Foreskin keratinocyte (primary cell): ENCODE measurements at places on chromosomes 2 and 18.

GRCh38 chr2:45182667-45183295 is 173.5 kb upstream of the SIX2 start:
- peak; percentile 22 for DNase-seq

- DNase-seq, result no peak
These were observed 62.2 kb downstream of the RPL37A start for GRCh38 chr2:216560838-216561270.

DNA sequence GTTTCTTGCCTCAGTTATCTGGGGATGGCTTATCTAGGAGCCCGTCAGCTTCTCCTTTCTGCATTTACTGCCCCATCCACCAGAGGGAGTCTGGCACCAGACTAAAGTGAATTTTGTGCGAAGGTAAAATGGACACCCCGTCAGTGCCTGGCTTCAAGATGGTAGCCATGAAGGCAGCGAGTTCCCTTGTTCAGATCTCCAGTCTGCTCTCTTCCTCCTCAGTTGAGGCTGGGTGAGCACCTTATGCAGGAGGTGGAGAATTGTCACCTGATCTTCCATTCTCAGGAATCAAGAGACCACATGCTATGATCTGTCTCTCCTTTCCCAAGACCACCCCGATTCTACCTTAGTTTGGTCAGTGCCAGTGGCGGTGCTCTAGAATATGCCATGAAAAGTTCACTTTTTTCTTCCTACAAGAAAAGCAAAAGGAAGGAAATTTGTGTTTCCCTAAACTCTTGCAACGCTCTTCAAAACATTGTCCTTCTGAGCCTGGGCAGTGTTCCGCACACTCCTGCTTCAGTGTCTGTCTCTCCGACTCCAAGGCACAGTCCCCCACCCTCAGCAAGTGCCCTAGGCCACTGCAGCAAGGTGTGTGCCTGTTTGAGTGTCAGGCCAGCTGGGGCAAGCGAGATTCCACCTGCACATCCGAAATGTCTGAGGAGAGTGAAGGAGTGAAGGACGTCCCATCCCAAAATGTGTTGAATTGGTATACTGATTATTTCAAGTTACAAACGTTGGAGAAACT is 168.6 kb downstream of the SS18 start:
- DNase-seq, result no peak

- DNase-seq, result no peak
These were observed 68.7 kb upstream of the LYPD6 start for GRCh38 chr2:149261692-149262091.

DNA sequence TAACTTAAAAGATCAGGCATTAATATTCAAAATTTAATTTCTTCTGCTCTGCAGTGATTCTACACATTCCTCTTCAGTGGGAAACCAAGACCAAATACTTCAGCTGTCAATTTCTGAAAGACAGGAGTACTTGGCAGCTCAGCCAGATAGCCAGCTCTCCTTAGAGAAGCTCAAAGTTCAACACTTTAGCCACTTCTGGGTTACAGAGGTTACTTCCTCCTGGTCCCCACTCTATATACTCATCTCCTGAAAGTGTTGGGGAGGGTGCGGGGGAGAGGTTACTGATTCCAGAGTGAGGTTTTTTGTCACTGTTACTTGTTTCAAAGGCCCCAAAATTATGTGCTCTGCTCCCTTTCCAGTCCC is 4.1 kb downstream of the CYTIP start:
- DNase-seq, result no peak

DNA sequence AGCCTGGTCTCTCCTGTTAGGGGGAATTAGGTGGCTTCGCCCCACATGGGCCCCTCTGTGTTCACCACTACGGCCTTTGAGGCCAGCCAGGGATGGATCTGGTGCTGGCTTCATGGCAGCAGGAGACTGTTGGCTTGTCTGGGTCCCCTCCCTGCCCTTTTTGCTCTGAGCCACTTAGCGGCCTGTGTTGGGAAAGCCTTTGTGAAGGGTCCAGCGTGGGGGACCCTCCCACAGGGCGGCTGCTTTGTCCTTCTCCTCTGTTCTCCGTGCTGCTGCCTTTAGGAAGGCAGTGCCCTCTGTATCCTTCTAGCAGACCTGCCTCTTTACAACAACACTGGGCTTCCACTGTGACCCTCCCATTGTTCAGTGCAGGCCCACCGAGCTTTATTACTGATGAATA is 118.4 kb downstream of the TSN start:
- no peak for DNase-seq

DNA sequence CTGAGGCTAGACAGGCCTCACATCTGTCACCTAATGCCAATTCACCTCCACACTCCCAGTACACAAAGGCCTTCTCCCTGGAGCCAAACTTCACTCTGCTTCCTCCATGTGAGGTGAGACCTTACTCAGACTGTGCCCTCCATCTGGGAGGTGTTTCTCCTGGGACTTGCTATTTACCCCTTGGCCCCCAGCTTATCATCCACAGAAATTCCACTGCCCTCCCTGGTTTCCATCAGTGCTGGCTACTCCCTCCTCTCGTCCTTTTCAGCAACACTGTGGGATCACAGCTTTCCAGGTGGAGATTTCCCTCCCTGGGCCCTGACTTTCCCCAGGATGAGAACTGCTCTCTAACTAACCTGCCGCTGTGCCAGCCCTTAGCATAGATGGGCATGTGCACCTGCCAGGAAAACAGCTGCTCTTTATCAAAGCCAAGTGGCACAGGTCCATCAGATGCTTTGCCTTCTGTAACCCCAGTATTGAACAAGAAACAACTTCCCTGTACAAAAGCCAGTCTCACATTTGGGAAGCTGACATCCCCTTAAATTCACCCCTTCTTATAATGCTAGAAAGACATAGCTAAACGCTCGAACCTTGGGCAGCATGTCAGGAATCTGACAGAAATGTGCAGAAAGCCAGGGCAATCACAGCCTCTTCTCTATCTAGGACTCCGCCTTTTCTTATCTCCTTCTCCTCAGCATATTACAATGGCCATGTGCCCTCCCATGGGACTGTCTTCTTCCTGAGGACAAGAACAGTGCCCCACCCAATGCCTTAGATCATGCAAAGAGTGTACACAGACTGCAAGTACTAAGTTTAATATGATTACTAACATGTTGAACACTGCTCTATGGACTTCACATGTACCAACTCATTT is 535.5 kb upstream of the ID2 start:
- no peak for DNase-seq

DNA sequence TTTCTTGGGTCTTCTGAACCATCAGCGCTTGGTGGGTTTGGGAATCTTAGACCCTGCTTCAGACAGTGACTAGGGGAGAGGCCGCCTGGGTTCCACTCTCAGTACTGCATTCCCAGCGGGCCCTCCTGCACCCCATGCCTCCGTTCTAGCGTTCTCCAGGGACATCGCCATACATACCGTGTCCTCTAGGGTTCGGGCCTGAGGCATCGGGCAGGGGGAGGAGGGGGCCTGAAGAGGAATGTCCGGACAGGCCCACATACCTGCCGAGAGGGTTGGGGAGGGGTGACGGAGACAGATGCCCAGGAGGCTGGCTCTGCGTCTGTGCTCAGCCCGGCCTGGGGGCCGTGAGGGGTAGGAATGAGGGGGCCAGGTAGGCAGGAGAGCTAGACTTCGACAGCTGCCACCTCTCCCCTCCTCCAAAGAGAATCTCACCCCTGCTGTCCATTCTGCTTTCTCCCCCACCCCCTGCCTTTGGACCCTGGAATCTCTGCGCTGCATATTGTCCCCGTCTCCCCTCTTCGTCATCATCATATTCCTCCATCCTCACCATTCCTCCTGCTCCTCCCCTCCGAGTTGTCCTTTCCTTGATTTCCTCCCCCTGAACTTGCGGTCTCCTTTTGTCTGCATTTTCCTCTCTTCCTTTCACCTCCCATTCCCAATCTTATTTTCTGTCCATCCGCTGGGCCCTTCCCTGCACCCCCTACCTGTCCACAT is 7.8 kb upstream of the WNT10A start:
- DNase-seq, result no peak

- no peak for DNase-seq
These were observed 258.3 kb upstream of the SOX11 start for GRCh38 chr2:5433855-5434254.

- no peak for DNase-seq
These were observed 318.1 kb upstream of the EPAS1 start for GRCh38 chr2:45979065-45979464.

DNA sequence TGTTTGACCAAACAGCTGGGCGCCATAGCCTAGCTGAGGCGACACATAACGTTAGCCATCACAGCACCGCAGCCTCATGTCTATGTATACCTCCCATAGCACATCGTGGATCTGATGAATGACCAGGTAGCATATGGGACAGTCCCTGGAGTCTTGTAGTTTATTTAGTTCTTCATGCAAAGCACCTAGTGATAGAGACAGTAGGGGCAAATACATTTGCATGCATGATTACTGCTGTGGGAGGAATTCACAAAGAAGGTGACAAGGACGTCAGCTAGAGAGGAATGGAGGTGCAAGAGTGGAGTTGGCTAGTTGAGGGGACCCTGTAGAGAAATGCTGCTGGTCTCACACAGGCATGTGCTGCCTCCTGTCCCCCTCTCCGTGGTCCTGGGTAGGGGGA is 478.9 kb upstream of the HS6ST1 start:
- no peak for DNase-seq

- peak; percentile 49 for DNase-seq
These were observed 52.0 kb downstream of the FBXO36 start for GRCh38 chr2:229974266-229974665.

- DNase-seq, result peak; percentile 95
These were observed 55.1 kb upstream of the MAP4K3 start for GRCh38 chr2:39492095-39492590.

DNA sequence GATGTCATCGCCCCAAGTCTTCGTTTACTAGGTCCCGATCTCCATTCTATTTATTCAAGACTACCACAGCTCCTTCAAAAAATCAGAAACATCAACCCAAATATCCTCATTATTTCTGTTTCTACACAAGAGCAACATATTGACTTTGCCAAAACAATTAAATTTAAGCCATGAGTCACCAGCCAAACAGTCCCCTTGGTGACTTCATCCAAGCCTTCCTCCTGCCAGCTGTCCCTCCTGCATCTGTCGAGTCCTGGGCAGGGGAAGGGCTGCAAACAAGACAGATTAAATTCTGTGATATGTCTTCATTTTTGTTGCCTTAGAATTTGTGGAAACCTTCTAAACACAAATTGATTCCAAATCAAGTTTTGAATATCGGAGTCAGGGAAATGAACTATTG is 110.3 kb downstream of the SP3 start:
- DNase-seq, result no peak

DNA sequence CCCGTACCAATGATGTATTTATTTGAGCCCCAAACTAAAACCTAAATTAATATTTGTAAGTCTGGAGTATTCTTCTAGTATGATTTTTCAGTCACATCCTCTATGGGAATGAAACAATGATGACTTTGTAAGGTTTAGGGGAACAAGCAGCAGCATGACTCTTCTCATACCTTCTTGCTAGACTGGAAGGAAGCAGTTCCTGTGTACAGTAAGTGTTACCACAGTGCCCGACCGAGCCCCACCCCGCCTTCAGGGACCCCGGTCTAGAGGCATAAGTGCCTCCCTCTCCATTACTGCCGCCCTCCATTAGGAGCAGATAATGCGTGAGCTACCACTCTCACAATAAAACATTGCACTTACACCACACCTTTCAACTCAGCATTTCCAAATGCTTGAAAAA is 599.3 kb downstream of the ARHGAP15 start:
- peak; percentile 54 for DNase-seq

- DNase-seq, result peak; percentile 79
These were observed 47.4 kb upstream of the KDM3A start for GRCh38 chr2:86393521-86394491.

- DNase-seq, result no peak
These were observed 857.7 kb downstream of the GALR1 start for GRCh38 chr18:78107363-78107762.

DNA sequence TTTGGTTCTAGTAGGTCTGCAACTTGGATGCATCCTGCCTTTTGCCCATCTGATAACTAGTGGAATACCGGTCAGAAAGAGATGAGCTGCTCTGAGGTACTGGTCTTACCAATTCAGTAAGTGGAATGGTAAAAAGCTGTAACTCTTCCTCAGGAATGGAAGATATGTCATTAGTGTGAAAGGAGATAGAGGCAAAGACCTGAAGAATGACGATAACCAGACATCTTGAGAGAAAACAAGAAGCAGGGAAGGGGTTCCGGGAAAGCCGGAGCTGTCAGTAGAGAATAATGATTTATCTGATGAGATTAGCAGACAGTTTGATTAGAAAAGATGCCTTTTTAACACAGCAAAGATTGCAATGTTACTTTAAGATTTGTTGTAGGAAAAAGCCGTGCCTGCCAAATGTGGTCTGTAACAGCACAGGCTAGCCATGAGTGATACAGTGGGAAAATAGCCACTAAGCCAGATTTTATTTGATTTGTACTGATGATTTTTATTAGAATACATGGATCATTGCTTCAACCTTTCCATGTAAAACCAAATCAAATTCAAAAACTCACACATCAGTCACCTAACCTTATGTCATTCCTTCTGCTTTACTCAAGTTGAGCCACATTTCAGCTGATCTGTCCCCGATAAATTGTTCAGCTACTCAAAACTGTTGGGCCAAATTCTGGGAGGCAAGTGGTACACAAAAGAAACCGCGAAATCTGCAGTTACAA is 110.0 kb downstream of the TCF4 start:
- DNase-seq, result no peak

DNA sequence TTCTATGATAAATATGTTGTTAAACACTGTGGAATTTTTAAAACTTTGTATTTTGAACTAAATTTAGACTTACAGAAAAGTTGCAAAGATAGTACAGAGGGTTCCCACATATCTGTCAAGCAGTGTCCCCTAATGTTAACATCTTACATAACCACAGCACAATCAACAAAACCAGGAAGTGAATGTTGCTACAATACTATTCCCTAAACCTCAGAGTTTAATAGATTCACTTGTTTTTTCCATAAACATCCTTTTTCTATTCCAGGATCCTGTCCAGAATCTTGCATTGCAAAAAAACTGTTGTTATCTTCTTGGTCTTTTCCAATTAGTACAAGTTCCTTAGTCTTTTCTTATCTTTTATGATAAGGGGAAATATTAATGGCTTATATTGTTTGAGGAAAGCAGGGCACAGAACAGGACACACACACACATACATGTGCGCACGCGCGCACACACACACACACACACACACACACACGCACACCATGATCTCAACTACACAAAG is 251.1 kb upstream of the TRIB2 start:
- no peak for DNase-seq

DNA sequence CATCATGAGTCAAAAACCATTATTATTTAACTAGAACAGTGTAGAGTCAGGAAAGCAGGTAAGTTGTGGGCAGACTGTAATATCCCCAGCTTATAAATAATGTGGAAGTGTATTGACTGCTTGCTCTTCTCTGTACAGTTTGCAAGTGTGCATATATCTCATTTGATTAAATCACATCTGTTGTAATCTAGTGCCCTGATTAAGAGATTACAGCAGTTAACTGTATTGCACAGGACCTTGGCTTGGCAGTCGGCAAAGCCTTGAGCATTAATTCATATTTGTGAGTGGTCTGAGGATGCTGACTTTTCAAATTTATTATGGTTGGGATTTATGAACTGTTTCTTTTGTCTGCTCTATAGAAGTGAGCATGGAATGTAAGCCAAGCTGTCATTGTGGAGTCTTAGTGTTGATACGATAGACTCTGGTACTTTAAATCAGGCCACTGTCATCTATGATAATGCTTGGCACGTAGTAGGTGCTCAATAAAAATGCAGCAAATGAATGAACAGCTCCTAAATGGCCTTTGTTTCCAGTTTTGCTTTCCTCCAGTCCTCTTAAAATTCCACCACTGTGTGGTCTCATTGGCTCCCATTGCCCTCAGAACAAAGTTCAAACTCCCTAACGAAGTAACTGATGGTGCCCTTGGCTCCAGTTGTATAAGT is 48.3 kb downstream of the RAB31 start:
- no peak for DNase-seq
